ENCODE measurements at places on chromosomes 5 and 9. TPM values are rescaled to one million over a fixed set of nuclear protein-coding genes. Genes with fewer than 3 reads are reported as not detected.

- H3K4me1 ChIP-seq: peaks cover 4% of the 10 kb centered on the region
- no peak overlapping the region for H3K27ac ChIP-seq
- H3K27me3 ChIP-seq: peaks cover 5% of the 10 kb centered on the region
Observed at GRCh38 chr9:119961774-119962424, 592.7 kb upstream of the BRINP1 start.

GRCh38 chr9:9557804-9558334 lies 1054.9 kb downstream of the PTPRD start:
- H3K27ac ChIP-seq: no peak overlapping the region
- DNase-seq: no peak

Gene PCDHB13
- 1.8 TPM for total RNA-seq

- no peak overlapping the region for H3K4me3 ChIP-seq
- no peak for DNase-seq
- H3K4me1 ChIP-seq: peaks cover 51% of the 10 kb centered on the region
Observed at GRCh38 chr5:54717870-54718269, 200.3 kb downstream of the SNX18 start.

DNA sequence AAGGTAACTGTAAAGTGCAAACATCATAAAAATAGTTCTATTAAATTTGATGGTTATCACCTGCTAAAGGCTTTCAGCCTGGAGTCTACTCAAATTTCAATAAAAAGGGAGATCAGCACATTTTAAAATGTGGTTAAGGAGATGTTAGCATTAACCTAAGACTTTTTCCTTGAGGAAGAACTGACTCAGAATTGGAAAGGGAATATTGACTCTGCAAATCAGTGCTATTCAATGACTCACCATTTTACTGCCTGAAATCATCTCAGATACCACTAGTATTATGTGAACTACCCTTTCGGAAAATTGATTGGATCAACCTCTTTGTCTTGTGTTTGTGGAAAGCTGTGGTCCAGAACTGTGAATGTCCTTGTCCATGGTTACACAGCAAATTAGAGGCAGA lies 113.3 kb downstream of the ADRB2 start:
- H3K4me1 ChIP-seq: no peaks in the 10 kb centered on the region
- DNase-seq: no peak
- H3K27me3 ChIP-seq: no peaks in the 10 kb centered on the region
- no peak overlapping the region for H3K4me3 ChIP-seq
- no peak overlapping the region for H3K27ac ChIP-seq
- H3K36me3 ChIP-seq: no peaks in the 10 kb centered on the region

Data from A673 (cell line).